ENCODE measurements at places on chromosomes 16 and 17.

DNA sequence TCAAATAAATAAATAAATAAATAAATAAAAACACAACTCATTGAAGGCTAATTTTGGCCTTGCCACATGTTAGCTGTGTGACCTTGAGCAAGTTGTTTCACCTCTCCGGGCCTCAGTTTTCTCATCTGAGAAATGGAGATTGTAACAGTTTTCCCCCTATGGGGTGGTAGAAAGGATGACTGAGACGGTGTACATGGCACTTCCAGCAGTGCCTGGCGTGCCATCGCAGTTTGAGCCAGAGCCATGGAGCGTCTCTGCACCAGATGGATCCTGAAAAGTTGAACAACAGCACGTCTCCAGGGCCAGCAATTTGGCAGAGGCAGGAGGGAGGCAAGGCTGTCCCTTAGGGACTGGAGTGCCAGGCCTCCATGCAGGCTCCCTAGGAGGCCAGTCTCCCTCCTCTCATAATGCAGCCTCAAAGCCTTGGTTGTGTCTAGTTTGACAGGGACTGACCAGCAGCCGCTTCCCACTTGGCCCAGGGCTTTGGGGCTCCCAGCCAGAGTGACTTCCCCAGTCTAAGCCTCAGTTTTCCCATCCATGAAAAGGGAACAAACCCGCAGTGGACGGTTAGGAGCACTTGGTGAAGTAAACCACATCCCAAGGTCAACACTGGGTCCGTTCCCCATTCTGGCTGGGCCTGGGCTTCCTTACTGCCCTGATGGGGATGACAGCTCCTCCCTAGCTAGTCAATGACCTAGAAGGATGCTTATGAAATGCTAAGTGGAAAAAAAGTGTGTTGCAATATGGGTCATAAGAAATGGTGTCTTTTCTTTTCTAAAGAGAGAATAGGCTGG lies 19.3 kb downstream of the SOCS1 start:
- no peak for DNase-seq

GRCh38 chr16:63612462-63613227 lies 1509.2 kb downstream of the CDH11 start:
- DNase-seq = no peak

DNA sequence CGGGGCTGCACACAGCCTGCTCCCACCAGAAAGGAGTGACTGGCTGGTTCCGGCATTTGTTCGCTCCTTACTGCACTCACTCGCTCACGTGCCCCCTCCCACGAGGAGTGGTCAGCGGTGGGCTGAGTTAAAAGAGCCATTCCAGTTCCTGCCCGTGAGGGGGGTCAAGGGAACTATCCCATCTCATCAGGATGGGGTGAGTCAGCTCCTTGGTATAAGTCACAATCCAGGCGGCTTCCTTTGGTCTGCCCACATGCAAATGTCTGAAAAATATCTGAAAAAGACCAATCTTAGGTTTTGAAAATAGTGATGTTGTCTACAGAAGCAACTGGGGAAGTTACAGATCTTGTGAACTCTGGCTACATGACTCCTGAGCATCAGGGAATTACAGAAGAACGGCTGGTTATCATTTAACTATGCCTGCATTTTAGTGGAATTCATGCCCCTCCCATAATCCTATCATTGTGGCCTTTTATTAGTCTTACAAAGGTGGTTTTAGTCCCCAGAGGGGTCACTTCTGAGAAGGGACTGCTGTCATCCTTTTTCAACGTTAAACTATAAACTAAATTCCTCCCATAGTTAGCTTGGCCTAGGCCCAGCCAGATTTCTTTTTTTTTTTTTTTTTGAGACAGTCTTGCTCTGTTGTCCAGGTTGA lies 9.8 kb upstream of the TNFSF12 start:
- no peak for DNase-seq

DNA sequence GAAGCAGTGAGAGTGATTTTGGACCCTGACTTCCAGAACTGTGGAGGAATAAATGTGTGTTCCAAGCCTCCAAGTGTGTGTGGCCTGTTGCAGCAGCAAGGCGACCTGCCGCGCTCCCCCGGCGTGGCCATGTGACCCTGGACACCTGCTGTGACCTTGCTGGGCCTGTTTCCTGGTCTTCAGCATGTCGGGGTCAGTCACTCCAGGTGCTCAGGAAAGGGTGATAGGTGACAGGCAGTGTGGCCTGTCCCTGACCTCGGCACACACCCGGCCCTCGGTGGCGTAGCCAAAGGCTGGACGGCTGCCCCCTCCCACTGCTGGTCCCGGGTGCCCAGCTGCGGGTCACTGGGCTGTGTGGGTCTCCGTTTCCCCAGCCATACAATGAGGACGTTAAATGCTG lies 31.8 kb upstream of the ZNF469 start:
- DNase-seq = no peak

GRCh38 chr17:48290378-48290777 lies 139.6 kb downstream of the SKAP1 start:
- DNase-seq = no peak

DNA sequence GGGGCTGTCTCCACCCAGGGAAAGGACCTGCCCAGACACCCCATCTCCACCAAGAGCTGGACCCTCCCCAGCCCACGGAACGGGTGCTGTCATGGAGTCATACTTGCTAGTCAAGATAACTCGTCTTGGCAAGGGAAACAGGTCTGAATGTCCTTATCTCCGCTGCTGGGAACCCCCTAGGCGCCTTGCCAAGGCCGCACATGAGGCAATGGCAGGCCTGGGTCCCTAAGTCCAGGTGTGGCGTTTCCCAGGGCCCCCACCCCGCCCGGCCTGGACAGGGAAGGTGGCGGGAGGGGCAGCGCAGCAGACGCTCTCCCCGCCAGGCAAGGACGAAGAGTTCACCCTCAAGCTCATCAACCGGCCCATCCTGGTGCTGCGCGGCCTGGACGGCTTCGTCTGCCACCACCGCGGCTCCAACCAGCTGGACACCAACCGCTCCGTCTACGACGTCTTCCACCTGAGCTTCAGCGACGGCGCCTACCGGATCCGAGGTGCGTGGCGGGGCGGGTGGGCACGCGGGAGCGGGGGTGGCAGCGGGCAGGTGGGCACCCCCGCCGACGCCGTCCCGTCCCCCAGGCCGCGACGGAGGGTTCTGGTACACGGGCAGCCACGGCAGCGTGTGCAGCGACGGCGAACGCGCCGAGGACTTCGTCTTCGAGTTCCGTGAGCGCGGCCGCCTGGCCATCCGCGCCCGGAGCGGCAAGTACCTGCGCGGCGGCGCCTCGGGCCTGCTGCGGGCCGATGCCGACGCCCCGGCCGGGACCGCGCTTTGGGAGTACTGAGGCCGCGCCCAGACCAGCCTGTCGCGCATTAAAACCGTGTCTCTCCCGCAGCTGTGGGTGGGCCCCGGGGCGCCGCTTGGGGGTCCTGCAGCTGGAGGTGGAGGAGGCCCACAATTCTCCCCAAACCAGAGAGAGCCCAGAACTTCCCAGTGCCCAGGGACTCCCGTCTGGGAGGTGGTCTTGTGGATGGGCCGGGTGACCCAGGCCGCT lies 8.4 kb downstream of the FSCN2 start:
- DNase-seq = no peak

DNA sequence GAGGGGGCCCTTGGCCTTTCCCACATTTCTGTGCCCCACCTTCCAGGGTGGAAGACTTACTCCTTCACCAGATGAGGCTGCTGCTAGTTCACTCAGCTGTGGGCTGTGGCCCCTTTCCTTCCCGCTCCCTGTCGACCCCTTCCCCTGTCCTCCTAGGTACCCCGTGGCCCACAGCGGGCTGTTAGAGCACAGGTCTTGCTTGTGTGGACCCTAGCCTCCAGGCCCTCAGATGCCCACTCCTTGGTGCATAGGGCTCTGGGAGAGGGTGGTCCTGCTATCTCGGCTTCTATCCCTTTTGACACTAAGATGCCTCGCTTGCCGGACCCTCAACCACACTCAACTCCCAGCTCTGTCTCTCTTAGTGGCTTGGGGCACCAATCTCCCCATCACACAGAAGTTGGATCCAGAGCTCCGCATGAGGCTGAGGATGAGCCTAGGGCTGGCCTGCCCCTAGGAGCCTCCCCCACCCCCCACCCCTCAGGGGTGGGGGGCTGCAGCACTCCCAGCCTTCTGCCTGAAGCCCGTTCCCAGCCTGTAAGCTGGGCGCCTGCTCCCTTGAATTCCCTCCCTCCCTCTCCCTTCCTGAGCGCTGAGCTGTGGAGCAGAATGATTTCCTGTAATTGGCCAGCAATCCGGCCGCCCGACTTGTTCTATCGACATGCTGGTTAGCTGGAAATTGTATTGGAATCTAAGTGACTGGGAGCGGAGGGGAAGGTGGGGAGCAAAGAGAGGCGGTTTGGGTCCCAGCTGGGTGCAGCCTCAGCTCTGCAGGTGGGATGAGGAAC lies 30.9 kb downstream of the DCAKD start:
- DNase-seq = no peak

GRCh38 chr16:29900888-29901606 lies 759 bp downstream of the ASPHD1 start:
- no peak for DNase-seq

GRCh38 chr16:50859628-50860360 lies 117.9 kb downstream of the CYLD start:
- DNase-seq = no peak

- DNase-seq = no peak
These were observed 49.9 kb upstream of the TANGO6 start for GRCh38 chr16:68793401-68793857.

DNA sequence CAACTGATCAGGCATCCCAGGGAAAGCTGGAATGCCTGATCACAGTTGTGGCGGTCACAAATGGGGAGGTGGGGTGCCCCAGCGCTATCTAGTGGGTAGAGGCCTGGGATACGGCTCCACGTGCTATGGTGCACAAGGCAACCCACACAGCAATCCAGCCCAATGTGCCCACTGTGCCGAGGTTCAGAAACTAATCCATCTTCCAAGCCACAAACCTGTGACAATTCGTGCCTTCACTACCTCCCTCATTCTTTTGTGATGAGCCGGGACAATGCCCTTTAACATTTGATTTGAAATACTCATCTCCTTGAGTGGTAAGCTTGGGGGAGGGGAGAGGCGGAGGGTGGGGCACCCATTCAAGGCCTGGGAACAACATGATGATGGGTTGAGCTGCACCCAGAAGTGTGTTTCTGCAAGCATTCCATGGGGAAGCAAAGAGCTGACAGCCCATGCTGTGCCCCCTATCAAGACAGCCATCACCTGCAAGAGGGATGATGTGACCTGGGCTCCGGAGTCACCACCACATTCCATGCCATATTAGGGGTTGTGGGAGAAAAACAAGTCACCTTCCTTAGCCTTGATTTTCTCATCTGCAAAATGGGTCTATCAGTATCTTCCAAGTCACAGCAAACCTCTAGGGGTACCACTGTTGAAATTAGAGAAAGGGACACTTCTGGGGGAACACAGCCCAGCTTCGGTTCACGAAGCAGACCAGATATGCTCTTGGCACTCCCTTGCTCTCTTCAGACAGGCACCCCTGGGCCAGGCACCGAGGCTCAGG lies 3.7 kb downstream of the ELOB start:
- no peak for DNase-seq

DNA sequence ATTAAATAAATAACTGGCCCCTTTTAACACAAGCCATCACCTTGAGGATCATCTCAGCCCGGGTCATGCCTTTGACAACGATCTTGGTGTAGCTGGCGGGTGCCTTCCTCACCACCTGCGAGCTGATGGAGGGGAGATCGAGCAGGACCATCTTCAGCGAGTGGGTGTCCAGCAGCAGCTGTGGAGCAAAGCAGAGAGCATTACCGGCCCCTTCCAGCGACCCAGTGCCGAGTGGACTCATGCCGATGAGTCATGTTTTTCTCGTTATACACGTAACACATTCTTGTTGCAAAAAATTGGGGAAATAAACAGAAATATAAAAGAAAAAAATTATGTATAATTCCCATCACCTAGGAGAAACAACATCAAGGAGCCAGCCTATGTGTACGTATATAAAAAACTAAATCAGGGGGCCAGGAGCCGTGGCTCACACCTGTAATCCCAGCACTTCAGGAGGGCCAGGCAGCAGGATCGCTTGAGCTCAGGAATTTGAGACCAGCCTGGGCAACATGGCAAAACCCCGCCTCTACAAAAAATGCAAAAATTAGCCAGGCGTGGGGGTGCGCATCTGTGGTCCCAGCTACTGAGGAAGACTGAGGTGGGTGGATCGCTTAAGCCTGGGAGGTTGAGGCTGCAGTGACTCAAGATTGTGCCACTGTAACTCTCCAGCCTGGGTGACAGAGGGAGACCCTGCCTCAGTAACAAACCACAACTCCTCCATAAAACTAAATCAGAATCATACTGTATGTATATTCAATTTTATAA lies 169.1 kb upstream of the RPH3AL start:
- no peak for DNase-seq

DNA sequence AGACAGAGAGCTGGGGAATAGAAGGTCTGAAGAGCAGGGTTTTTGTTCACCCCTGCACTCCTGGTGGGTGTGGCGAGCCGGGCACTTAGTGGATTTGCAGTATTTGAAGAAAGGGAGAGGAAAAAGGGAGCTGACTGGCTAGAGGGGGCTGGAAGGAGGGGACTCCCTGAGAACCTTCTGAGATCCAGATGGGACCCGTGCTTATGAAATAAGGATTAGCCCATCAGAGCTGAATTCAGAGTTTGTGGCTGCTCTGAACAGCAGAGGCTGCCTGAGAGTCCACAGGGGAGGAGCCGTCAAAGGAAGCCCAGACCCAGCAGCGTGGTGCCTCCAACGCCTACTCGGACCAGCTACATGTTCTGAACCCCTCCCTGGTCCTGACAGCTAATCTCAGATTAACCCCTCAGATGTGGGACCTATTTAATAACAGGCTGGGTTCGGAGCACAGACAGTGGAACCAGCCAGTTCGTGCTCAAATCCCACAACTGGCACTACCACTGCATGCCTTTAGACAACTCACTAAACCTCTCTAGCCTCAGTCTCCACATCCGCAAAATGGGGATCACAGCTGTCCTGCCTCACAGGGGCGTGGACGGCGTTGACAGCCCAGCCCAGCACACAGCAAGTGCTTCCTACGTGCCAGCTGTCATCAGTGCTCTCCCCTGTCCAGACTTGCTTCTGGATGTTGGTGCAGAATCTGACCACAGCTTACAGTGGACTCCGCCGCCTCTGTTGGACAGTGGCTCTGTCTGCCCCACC lies 70.6 kb downstream of the DYNLRB2 start:
- DNase-seq = no peak

- DNase-seq = no peak
These were observed 15.4 kb upstream of the KIF2B start for GRCh38 chr17:53807286-53807685.

DNA sequence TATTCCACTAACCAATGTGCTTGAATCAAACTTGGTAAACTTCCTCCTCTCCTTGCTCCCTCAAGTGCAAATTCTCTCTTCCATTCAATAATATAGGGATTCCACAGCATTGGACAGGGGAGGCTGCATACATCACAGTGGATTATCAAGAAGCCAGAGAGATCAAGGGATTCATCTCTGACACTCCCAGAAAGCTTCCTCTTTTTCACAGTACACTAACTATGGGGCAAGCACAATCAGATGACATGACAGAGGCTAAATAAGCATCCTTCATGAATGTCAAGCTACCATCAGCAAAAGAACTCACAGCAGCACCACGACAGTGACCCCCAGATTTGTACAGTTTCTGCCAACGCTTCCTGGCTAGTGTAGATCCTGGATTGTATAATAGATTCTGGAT lies 178.4 kb upstream of the C17orf78 start:
- DNase-seq = no peak

- no peak for DNase-seq
These were observed 36.7 kb downstream of the STAT5A start for GRCh38 chr17:42325026-42325425.

GRCh38 chr17:5330981-5331380 lies 48.9 kb downstream of the RABEP1 start:
- no peak for DNase-seq

GRCh38 chr16:8474587-8474986 lies 115.7 kb downstream of the TMEM114 start:
- no peak for DNase-seq

Data from stimulated activated CD4-positive, alpha-beta T cell treated with anti-CD3 and anti-CD28 coated beads, Interleukin-15, amount 100 ng/mL, for 48 hours (primary cell).